ENCODE measurements at places on chromosomes 3 and 15. TPM values are rescaled to one million over a fixed set of nuclear protein-coding genes. Genes with fewer than 3 reads are reported as not detected.
A peak's percentile ranks its signal among the peaks of the same experiment; 100 is the strongest.

CIDEC gene
- total RNA-seq = 12.4 TPM

CELSR3 gene
- total RNA-seq = 1.0 TPM

UROC1 gene
- total RNA-seq = not detected

C3orf70 gene
- 35.5 TPM for total RNA-seq

DNA sequence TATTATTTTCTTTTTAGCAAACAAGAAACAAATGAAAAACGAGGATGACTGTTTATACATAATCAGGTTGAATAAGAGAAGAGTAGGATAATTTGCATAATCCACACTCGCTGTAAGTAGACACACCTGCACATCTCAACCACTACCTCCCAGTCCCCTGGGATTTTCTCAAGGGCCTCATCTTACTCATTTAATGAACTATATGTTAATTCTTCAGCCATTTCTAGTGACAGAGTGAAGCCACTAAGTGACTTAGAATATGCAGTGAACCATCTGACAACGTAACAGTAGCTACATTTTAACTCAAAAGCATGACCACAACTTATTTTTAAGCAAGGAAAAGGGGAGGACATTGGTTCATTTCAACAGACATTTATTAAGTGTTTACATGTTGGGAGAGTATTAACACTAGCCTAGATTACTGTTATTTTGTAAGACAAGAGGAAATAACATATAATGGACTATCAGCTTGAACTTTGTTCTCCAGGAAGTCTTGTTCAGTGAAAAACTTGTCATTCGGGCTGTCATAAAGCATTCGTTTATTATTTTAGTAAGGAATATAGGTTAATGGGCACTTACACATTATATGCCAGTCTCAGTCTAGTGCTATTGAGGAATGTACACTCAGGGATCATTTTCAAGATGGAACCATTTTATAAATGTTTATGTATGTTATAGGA, 173.0 kb upstream of the ROBO2 start:
- H3K27ac ChIP-seq = no peak overlapping the region
- no peak for ATAC-seq

- no peak overlapping the region for H3K27ac ChIP-seq
- no peak overlapping the region for H3K4me3 ChIP-seq
- H3K36me3 ChIP-seq = no peaks in the 10 kb centered on the region
- no peak for ATAC-seq
- H3K4me1 ChIP-seq = peaks cover 16% of the 10 kb centered on the region
- no peaks in the 10 kb centered on the region for H3K27me3 ChIP-seq
Measured at GRCh38 chr15:73794443-73795133, 41.4 kb upstream of the INSYN1 start.

DNA sequence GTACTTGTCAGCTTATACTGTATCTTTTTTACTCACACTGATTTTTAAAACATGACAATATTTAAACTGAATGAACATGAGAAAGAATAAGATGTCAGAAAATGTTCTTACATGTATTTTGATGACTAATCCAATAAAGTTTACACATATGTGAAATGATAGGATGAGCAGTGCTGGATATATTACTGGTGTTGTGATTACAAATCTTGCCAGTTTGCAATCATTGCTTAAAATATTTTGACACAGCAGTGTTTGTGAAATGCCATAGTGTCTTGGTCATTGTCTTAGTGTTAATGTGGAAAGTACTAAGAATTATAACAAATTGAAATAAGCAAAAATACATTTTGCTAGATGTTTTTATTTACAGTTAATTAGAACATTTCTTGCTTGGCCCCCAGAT, 118.7 kb upstream of the MLF1 start:
- H3K27ac ChIP-seq = no peak overlapping the region
- no peaks in the 10 kb centered on the region for H3K27me3 ChIP-seq
- no peak for ATAC-seq
- H3K36me3 ChIP-seq = no peaks in the 10 kb centered on the region
- no peaks in the 10 kb centered on the region for H3K4me1 ChIP-seq
- H3K4me3 ChIP-seq = no peak overlapping the region

GRCh38 chr15:48109856-48110531, 10.8 kb upstream of the SLC24A5 start:
- H3K36me3 ChIP-seq = no peaks in the 10 kb centered on the region
- H3K4me3 ChIP-seq = no peak overlapping the region
- H3K4me1 ChIP-seq = no peaks in the 10 kb centered on the region
- no peaks in the 10 kb centered on the region for H3K27me3 ChIP-seq
- ATAC-seq = no peak
- H3K27ac ChIP-seq = no peak overlapping the region

GRCh38 chr3:77169823-77170222, 129.9 kb downstream of the ROBO2 start:
- no peaks in the 10 kb centered on the region for H3K27me3 ChIP-seq
- H3K27ac ChIP-seq = no peak overlapping the region
- no peak for ATAC-seq
- no peaks in the 10 kb centered on the region for H3K36me3 ChIP-seq

DNA sequence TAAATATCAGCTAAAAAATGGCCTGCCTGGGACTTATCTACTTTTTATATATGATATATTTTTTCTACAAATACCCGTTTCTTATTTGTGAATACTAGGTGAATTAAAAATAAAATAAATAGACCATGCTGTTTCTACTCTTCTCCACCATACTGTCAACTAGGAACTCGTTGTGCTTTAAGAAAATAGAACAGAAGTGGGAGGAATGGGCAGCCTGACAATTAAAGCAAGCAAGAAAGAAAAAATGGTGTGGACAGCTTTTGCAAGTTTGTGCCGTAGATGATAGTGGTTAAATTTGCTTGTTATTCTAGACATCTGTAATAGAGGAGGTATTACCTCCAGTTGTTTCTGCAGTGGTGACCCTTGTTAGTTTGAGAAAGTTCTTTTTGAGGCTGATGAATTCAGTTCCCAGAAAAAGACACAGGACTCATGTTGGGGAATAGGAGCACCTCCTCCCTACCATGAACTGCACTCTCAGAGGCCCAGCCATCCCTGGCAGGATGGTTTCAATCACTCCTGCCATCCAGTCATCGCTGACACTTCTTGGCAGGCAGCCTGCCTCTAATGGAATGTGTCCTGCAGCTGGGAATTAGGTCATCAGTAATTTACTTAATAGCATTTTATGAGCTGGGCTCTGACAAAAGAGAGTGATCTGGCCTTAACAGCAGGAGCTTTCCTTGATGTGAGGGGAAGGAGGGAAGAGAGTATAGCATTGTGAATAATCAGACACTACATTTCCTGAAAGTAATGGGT, 105.0 kb upstream of the GAP43 start:
- H3K27me3 ChIP-seq = no peaks in the 10 kb centered on the region
- H3K4me1 ChIP-seq = peaks cover 8% of the 10 kb centered on the region
- H3K27ac ChIP-seq = no peak overlapping the region
- ATAC-seq = peak; percentile 61
- no peak overlapping the region for H3K4me3 ChIP-seq

- no peaks in the 10 kb centered on the region for H3K27me3 ChIP-seq
- H3K36me3 ChIP-seq = peaks cover 58% of the 10 kb centered on the region
- H3K27ac ChIP-seq = peak overlapping the region; percentile 84
- no peak overlapping the region for H3K4me3 ChIP-seq
Measured at GRCh38 chr15:85667491-85668424, 127.0 kb downstream of the KLHL25 start.

DNA sequence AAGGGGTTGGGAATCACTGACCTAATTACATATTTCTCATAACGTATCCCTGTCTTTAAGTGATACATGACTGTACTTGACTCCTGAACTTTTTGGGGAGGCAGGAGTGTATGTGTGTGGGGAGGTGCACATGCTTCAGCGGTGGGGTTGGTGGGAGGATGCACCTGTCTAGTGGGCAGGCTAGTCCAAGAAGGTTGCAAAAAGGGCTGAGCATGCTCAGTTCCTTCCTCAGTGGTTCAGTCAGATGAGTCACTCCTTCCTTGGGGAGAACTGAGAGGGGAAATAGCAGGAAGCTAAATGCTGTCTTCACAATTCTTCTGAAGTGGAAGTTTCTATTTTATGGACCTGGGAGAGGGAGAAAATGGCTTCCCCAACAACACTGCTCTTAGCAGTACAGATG, 24.6 kb upstream of the AP4E1 start:
- H3K4me1 ChIP-seq = no peaks in the 10 kb centered on the region
- no peaks in the 10 kb centered on the region for H3K36me3 ChIP-seq
- H3K27me3 ChIP-seq = no peaks in the 10 kb centered on the region
- no peak overlapping the region for H3K27ac ChIP-seq
- H3K4me3 ChIP-seq = no peak overlapping the region

DNA sequence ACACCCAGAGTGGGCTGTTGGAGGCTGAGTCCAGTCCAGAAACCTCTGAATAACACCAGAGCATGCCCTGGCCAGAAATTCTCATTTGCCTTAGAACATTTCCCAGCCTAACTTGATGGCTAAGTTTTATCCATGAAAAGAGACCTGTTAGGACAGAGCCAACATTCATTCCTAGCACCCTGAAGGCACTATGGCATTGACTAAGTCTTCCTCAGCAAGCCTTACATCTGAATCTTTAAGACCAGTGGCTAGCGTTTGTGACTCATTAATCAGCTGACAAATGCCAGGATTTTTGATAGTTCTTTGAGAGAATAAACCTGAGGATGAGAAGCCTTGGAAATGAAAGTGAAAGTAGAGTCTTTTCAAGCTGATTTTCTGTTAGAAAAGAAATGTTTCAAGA, 1087.1 kb upstream of the ALCAM start:
- no peak for ATAC-seq
- H3K4me3 ChIP-seq = no peak overlapping the region
- no peaks in the 10 kb centered on the region for H3K4me1 ChIP-seq
- H3K27me3 ChIP-seq = no peaks in the 10 kb centered on the region
- H3K27ac ChIP-seq = no peak overlapping the region
- H3K36me3 ChIP-seq = no peaks in the 10 kb centered on the region

DNA sequence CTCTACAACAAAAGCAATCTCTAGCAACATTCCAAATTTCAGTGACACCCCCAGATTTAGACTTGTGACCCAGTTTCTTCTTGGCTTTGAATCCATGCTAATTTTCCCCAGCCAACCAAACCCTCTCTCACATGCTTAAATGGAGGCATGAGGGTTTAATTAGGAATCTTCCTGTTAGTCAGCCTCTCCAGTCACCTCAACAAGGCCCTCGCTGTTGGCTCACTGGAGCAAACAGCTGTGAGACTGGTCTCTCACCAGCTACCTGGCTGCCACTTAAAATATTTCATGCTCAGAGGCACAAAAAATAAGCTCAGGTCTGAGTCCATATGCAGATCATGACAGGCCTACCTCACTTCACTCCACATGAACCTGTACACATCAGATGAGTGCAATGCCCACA, 630.4 kb upstream of the ADAMTS9 start:
- H3K27ac ChIP-seq = no peak overlapping the region
- H3K4me1 ChIP-seq = no peaks in the 10 kb centered on the region
- no peaks in the 10 kb centered on the region for H3K36me3 ChIP-seq
- ATAC-seq = no peak

- H3K4me1 ChIP-seq = no peaks in the 10 kb centered on the region
- ATAC-seq = no peak
Measured at GRCh38 chr15:56519000-56519399, 54.1 kb upstream of the MNS1 start.

DNA sequence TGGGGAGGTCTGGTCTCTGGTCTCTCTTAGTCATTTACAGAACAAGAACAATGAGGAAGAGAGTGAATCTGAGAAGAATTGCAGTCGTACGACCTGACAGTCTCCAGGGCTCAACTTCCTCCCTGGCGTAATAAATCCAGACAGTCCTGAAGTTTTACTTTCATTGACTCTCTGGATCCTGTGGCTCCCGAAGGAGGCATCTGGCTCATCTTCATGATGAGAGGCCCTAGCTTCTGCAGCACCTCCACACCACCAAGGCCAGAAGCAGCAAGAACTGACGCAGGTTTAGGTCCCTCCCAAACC, 11.8 kb upstream of the CYFIP1 start:
- H3K4me3 ChIP-seq = no peak overlapping the region
- no peak for ATAC-seq
- no peaks in the 10 kb centered on the region for H3K27me3 ChIP-seq
- no peaks in the 10 kb centered on the region for H3K36me3 ChIP-seq
- H3K4me1 ChIP-seq = no peaks in the 10 kb centered on the region

- H3K36me3 ChIP-seq = no peaks in the 10 kb centered on the region
- peak within 1 kb of the TSS; percentile 71 for H3K4me3 ChIP-seq
- peak within 1 kb of the TSS; percentile 93 for H3K27ac ChIP-seq
- no peaks in the 10 kb centered on the region for H3K27me3 ChIP-seq
- peak; percentile 88 for ATAC-seq
- no peaks in the 10 kb centered on the region for H3K4me1 ChIP-seq
Measured at GRCh38 chr15:75578948-75579920, at the start of gene PTPN9. Gene PTPN9 (minus strand): TSS chr15:75579315. CDS start chr15:75578776, 539 bp downstream.

DNA sequence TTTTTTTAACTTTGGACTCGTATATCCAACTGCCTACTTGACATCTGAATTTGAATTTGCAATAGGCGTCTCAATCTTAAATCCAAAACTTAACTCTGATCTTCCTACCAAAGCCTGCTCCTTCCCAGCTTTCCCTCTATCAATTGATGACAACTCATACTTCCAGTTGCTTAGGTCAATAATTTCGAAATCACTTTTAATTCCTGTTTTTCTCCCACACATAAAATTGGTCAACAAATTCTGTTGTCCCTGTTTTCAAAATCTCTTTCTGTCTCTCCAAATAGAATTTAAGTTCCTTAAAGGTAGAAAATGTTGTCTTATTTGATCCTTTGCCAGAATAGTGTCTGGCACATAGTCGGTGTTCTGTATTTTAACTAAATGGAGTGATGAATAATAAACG, 332.4 kb downstream of the SATB1 start:
- no peaks in the 10 kb centered on the region for H3K4me1 ChIP-seq
- H3K27me3 ChIP-seq = no peaks in the 10 kb centered on the region
- ATAC-seq = no peak
- H3K36me3 ChIP-seq = no peaks in the 10 kb centered on the region
- H3K27ac ChIP-seq = no peak overlapping the region
- H3K4me3 ChIP-seq = no peak overlapping the region

- no peak for ATAC-seq
- no peaks in the 10 kb centered on the region for H3K27me3 ChIP-seq
- H3K4me3 ChIP-seq = no peak overlapping the region
- H3K27ac ChIP-seq = no peak overlapping the region
- H3K36me3 ChIP-seq = no peaks in the 10 kb centered on the region
Measured at GRCh38 chr3:192863091-192863420, 54.6 kb downstream of the MB21D2 start.

- no peak for ATAC-seq
- no peaks in the 10 kb centered on the region for H3K4me1 ChIP-seq
- H3K27ac ChIP-seq = no peak overlapping the region
- H3K36me3 ChIP-seq = no peaks in the 10 kb centered on the region
Measured at GRCh38 chr3:17542591-17542990, 199.8 kb downstream of the TBC1D5 start.

DNA sequence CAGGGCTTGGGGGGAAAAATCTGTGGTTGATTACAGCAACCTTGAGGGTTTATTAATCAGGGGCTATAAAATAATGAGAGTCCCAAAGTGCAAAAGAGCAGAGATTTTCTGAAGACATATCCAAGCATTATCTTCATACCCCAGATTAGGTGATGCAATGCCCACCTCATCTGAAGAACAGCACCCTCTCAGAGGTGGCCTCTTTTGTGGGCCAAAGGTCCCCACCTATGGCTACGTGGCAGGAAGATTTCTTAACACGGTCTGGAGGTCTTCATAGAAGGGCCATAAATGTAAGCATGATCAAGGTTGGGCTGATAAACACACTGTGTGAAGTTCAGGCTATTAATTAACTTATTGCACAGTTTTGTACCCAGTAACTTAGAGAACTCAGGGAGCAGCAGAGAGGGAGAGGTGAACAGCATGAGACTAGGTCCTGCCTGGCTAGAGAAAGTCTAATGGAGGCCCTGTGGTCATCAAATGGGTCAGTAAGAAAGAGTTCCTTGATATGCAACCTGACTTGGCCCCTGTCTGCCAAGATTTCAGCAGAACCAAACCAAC, 29.6 kb upstream of the RBP2 start:
- no peak for ATAC-seq
- no peaks in the 10 kb centered on the region for H3K4me1 ChIP-seq
- H3K36me3 ChIP-seq = no peaks in the 10 kb centered on the region
- no peak overlapping the region for H3K4me3 ChIP-seq

All from gastroesophageal sphincter (tissue), 4 donors.